ENCODE measurements at places on chromosomes 2 and 18.

DNA sequence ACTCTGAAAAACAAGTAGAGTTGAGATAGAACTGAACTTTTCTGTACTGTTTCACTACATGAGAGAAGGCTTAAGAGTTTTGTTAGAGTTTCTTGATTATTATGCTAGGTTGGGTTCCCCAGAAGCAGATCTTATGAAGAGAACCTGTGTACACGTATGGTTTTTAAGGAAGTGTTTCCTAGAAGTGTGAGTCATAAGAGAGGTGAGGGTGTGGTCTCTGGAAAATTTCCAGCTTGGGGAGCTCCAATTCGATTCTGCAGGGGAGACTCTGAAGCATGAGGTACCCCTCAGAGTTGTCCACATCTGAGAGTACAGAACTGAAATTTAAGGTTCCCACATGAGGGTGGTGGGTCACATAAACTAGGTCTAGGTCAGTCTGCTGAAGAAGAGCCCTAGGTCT lies 83.3 kb upstream of the MAP2 start:
- no peak for DNase-seq

- DNase-seq = no peak
Measured at GRCh38 chr18:47184419-47185050, 8.4 kb upstream of the IER3IP1 start.

GRCh38 chr18:62587689-62588088 lies 64.9 kb downstream of the ZCCHC2 start:
- no peak for DNase-seq

- no peak for DNase-seq
Measured at GRCh38 chr2:17583646-17584045, 43.1 kb downstream of the VSNL1 start.

DNA sequence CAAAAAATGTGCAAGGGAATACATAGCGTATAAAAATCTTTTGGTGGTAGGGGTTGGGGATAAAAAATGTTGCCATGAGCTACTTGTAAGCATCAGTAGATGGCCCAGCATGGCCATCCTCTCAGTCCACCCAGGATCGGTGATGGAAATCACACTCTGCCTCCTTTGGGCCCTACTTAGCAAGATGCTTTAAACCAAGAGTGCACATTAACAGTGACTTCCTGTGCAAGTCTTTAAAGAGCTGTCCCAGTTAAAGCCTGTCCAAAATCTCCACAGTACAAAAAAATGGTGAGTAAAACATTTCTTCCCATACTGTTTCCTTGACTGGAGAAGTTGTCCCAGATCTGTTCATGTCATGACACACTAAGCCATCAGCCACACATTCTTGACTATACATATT lies 18.0 kb downstream of the ANKRD44 start:
- no peak for DNase-seq

DNA sequence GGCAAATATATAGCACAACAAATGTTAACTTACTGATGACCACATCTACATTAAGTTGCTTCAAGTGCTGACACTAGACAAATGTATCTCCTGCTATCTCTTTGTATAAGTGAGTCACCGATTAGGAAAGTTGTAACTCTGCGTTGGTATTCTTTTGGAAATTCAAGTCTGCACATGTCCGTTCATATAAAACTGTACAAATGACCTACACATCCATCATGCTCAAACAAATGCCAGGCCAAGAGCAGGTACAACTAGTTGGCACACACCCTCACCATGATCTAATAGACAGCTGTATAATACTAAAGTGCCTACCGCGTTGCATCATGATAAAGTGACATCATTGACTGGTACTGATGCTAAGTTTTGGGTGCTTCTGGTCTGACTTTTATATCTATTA lies 141.1 kb downstream of the RBMS1 start:
- no peak for DNase-seq

- no peak for DNase-seq
Measured at GRCh38 chr2:72414137-72414760, 266.6 kb upstream of the CYP26B1 start.

- no peak for DNase-seq
Measured at GRCh38 chr2:44964752-44965236, 23.3 kb downstream of the SIX3 start.

GRCh38 chr2:77325395-77325794 lies 196.8 kb downstream of the LRRTM4 start:
- no peak for DNase-seq

DNA sequence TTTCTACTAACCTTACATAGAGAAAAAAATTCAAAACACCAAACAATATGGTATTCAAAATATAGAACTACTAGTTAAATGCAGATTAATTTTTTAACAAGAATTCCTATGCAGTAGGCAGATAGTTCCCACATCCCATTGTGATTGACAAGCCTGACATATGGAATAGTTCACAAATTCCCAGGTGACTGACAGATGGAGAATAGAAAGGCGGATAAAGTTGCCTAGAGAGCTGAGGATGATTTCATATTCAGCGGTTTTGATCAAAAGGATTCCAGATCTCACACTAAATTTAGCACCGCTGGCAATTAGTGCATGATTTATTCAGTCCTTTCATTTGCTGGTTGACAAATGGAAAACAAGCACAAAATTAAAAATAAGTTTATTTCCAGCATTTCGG lies 733.7 kb upstream of the POU3F3 start:
- DNase-seq = no peak

GRCh38 chr18:78128004-78128403 lies 851.6 kb upstream of the SALL3 start:
- no peak for DNase-seq

DNA sequence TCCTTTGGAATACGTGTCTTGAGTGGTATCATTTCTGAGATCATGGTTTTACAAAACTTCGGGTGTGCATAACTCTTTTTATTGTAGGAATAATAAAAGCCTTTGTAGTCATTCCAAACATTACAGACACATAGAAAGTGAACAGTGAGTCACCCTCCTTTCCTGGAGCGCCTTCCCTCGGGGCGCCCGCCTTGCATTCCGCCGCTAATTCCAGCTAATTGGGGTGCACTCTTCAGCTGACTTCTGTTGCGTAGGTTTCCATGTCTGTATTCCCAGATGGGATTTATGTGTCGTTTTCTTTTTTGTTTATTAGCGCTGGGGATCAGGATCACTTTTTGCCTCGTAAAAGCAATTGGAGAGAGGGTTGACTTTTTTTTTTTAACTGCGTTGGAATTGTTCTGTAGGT lies 18.7 kb downstream of the SH3BP4 start:
- no peak for DNase-seq

GRCh38 chr2:20040489-20041172 lies 10.8 kb downstream of the LAPTM4A start:
- no peak for DNase-seq

DNA sequence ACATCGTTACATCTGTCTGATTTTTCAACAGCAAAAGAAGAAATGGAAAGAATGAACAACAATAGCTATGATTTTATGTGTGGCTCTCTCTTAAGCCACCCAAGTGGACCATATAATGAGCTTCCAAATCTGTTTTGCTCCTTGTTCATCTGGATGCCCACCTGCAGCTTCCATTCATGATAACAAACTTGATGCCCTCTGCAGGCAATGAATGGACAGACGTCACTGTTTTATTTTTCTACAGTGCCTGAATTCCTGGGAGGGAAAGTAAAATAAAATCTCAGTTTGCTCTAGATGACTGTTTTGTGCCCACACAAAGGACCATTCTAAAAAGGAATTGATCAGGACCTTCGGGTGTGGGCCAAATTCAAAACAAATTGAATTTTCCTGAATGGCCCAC lies 5.0 kb downstream of the MREG start:
- no peak for DNase-seq

DNA sequence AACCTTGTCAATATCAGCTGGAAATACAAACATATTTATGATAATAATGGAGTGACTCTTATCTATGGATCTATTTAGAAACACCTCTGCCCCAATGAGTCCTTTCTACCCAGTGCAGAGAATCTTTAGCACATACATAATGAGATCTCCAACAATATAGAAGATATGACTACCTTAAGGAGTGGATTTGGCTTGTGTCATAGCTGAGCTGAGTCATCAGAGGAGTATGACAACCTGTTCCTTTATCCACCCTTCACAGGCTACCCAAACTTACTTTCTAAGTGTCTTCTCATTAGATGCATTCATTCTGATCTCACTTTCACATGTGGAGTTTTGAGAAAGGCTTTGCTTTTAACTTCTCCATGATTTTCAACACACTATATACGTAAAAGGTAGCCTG lies 1218.9 kb downstream of the DSC3 start:
- DNase-seq = no peak

DNA sequence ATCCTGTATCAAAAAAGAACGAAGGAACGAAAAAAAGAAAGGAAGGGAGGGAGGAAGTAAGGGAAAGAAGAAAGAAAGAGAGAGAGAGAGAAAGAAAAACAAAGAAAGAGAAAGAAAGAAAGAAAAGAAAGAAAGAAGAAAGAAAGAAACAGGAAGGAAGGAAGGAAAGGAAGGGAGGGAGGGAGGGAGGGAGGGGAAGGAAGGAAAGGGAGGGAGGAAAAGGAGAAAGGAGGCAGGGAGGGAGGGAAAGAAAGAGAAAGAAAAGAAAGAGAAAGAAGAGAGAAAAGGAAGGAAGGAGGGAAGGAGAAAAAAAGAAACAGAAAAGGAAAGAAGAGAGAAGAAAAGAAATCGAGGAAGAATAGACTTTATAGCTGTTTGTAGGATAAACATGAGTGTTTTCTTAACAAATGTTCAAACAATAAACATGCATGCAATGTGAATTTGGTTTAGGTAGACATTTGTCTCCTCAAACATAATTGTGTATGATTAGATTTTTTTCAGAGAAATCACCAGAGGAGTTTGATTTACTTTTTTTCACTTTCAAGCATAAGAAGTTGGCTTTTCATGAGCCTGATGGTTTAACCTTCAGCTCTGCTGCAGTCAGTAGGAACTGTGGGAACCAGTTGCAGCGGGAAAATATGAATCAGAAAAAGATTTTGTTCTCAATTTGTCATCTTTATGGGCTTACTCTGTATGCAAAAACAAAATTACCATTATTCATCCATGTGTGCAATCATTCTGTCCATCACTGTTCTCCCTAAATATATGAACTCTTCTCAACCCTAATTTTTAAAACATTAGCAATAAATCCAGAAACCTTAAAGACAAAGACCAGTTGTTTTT lies 71.6 kb downstream of the PRKRA start:
- DNase-seq = no peak

- DNase-seq = no peak
Measured at GRCh38 chr2:141692829-141693228, 438.0 kb downstream of the LRP1B start.

- DNase-seq = no peak
Measured at GRCh38 chr2:217035967-217036366, 176.1 kb upstream of the TNP1 start.

DNA sequence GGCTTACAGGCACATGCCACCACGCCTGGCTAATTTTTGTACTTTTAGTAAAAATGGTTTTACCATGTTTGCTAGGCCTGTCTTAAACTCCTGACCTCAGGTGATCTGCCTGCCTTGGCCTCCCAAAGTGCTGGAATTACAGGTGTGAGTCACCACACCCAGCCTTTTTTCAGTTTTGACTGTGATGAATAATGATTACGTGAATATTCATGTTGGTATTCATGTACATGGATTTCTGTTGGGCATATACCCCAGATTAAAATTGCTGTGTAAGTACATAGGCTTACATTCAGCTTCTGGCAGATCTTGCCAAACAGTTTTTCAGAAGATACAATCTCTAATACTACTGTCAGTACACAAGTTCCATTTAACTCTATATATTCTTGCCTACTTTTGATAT lies 20.9 kb downstream of the SLC39A10 start:
- no peak for DNase-seq

Measured in CD4-positive, alpha-beta T cell treated with Interleukin-6 at 100 ng/mL for 8 hours (primary cell).